Osteoblast (primary cell): ENCODE measurements at places on chromosomes 4 and X. TPM values are rescaled to one million over a fixed set of nuclear protein-coding genes. Genes with fewer than 3 reads are reported as not detected.

The GPC3 gene
- not detected in 2 replicates for total RNA-seq

The AKAP4 gene
- not detected in 2 replicates for total RNA-seq

The SLC6A8 gene
- 15.3 and 19.5 TPM in 2 replicates for total RNA-seq

The GAGE1 gene
- total RNA-seq, result not detected in 2 replicates

The NPY1R gene
- under 0.01 TPM in 2 replicates for total RNA-seq

The SPIN4 gene
- total RNA-seq, result 4.7 and 5.9 TPM in 2 replicates
